ENCODE measurements at places on chromosomes 2 and 18. TPM values are rescaled to one million over a fixed set of nuclear protein-coding genes. Genes with fewer than 3 reads are reported as not detected.

The LOXHD1 gene
- total RNA-seq: 0.33 TPM

The KYNU gene
- total RNA-seq: not detected

The AGXT gene
- total RNA-seq: 1.0 TPM

The ALPG gene
- not detected for total RNA-seq

The CHRND gene
- total RNA-seq: not detected

The POTEJ gene
- 0.19 TPM for total RNA-seq

The POMC gene
- 6.5 TPM for total RNA-seq

The R3HDM1 gene
- total RNA-seq: 58.9 TPM

The SIX2 gene
- 4.0 TPM for total RNA-seq

The IL18R1 gene
- 0.13 TPM for total RNA-seq

The PLA2R1 gene
- total RNA-seq: 1.7 TPM

The INO80D gene
- total RNA-seq: 26.3 TPM

The ASB18 gene
- total RNA-seq: not detected

The UPP2 gene
- total RNA-seq: not detected

- DNase-seq: no peak
Measured at GRCh38 chr2:45168711-45169338, 159.6 kb upstream of the SIX2 start.

DNA sequence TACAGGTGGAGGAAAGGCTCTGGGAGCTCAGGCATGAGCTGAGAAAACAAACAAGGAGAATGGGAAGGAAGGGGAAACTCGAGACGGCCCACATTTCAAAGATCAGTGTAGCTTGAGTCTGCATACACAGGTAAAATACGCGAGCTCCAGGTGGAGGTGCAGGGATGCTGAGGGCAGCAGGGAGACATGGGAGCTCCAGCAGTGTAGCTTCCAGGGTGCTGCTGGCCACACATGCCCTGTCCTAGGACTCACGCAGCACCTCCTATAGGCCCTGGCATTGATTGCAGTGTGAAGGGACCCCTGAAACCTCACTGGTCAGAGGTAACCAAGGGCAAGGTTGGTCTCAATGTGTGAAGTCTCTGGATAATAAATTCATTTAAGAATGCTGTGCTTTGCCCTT is 362.8 kb upstream of the HS6ST1 start:
- no peak for DNase-seq

GRCh38 chr2:103959174-103960128 is 894.5 kb upstream of the POU3F3 start:
- DNase-seq: peak; percentile 36

- no peak for DNase-seq
Measured at GRCh38 chr2:241620419-241620769, 16.6 kb downstream of the THAP4 start.

DNA sequence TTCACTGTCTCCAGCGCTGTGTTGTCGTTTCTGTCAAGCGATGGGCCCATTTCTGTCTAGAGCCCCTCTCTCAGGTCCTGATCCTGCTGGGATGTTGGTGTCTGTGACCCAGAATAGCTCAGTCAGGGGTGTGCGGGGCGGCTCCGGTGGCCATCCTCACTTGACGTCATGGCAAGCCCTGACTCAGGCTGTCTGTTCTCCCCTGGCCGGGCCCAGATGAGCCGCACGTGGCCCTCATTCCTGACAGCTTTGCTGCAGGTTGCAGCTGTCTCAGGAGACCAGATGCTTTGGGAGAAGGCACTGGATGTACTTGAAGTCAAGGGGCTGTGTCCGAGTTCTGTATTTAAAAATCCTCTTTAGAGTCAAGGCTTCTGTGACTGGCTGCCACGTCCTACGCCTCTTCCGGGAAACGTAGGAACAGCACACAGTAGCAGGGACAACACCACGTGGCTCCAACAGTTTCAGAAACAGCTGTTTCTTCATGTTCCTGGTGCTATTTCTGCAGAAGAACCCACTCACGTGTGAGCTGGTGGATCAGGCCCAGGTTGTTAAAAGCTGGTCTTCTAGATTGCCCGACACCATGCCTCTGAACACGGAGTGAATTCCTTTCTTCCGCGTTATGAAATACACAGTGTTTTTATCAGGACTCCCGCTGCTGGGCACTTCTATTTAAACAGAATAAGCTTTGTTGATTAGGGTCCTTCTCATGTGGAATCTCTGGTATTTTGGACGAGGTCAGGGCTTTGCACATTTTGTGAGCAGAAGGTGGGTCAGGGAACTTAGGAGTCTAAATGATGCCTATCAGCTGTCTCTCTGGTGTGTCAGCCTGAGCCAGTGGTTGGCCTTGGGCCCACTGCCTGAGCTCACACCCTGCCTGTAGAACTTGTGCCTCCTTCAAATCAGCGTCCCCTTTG is 28.3 kb upstream of the NTSR2 start:
- DNase-seq: no peak

DNA sequence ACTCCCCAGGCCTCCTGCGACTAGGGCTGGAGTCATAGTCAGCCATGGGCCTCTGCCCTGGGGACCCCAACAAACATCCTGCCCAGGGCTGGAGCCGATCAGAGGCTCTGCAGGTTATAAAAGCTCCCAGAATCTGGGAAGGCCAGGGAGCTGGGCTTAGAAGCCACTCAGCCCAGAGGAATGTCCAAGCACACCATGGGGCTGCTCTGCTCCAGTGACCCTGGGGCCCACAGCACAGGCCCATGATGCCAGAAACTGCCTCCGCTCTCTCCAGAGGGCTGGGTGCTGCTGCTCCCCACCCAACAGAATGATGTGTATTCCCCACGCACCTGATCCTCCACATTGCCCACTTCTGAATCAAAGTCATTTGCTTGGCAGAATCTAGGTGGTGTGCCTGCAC is 88.5 kb downstream of the ARMC9 start:
- DNase-seq: no peak

GRCh38 chr2:64950226-64951160 is 38.7 kb upstream of the SLC1A4 start:
- no peak for DNase-seq

DNA sequence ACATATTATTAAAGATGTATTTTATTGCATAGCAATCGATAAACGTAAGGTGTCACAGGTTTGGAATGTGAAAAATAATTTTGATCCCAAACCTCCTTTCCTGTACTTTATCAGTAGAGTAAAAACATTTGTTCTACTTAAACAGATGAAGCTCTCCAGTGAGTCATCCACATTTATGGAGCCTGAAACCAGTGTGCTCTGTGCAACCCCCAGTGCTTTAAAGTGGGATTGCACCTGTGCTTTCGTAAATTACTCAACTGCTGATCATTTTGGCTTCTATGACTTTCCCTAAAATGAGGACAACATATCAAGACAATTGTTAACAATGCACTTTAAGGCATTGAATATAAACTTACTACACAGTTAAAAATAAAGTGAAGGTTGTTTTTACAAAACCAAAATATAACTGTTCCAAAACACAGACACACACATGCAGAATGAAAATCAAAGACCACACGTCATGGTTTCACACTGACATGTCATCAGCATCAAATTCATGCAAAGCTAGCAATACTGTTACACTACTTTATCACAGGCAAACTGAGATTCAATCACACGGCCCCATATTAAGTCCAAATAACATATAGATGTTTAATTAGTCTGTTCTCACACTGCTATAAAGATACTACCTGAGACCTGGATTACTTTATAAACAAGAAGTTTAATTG is 9.7 kb downstream of the TMEM18 start:
- no peak for DNase-seq

- DNase-seq: no peak
Measured at GRCh38 chr2:237665713-237666143, 38.3 kb downstream of the LRRFIP1 start.

DNA sequence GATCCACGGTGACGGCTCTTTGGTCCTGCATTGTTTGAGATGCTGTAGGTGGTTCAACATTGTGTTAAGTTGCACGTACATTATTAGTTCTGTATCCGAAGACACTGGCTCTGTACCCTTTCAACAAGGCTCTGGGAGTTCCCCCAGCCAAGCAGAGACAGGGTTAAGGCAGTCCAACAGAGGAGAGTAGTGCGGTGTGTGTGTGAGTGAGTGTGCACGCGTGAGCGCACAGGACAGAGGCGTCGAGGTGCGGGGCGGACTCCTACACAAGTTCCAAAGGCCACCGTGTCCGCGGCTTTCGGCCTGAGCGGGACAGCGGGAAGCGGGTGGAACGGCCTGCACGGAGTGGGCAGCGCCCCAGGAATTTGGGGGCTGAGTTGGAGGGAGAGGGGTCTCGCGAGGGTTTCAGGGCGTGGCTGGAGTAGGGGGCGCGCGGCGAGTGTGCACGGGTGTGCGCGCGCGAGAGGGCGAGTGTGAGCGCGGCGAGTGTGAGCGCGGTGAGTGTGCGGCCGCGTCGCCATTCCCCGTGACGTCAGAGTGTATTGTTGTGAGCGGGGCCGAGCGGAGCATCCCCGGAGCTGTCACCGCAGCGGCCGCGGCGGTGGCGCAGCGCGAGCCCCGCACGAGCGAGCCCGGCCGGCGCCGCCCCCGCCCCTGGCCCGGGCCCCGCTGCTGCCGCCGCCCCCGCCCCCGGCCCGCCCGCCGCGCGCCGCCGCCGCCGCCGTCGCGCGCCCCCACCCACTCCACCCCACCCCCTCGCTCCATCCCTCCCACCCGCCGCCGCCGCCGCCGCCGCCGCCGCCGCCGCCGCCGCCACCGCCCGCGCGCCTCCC is at the start of gene ASXL3:
Gene ASXL3, plus strand, starts transcription at position 535 of the 833 bp plus-strand sequence. CDS start 413 bp downstream, outside the sequence.
- peak; percentile 52 for DNase-seq

GRCh38 chr2:240433973-240434727 is 1.3 kb upstream of the GPC1 start:
- no peak for DNase-seq

DNA sequence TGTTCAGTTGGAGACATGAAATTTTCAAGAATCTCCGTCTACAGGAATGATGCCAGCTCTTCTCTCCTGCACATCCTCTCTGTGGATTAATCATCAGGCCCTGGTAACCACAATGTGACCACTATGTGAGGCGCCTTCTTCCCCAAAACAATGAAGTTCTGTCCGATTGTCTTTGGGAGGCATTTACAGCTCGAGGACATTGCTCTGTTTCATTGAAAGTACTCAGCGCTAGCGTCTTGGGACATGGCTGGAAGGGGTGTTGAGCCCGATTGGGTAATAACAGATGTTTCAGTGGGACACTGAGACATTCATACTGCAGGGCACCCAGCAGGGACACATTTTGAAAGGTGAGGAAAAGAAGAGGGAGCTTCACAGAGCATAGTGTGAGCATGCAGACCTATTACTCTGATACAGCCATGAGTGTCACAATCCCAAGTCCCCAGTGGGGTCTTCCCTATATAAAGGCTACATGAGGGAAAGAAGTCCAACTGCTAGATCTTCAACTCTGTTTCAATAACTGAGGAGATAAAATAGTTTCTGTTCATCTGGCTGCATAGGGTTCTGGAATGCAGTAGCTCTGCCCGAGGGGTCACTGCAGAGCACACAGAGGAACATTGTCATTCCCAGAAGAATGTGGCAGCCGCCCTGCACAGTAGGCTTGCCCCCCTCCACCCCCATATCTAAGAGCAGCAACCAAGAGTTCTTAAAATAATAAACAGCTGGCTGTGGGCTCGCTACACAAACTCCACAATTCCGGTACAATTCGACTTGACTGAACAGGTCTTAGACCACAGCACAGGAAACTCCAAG is 237.3 kb downstream of the OSR1 start:
- no peak for DNase-seq

DNA sequence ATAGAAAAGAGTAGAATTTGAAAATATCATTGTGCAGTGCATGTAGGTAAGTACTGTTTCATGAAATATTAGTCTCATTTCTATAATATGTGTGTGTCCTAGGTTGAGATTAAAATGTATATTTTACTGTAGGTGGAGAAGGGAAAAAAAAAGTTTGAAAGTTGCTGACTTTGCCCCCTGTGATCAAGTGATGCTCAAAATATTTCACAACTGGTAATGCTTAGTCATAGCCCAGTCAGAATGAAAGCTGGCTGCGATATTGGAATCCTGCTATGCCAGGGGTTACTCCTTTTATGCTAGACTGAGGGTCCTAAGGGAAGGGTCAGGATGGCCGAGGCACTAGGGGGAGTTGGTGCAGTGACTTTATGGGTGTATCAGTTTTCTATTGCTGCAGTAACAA is 19.5 kb upstream of the CFAP36 start:
- DNase-seq: no peak

- no peak for DNase-seq
Measured at GRCh38 chr2:66582987-66583880, 148.3 kb downstream of the MEIS1 start.

DNA sequence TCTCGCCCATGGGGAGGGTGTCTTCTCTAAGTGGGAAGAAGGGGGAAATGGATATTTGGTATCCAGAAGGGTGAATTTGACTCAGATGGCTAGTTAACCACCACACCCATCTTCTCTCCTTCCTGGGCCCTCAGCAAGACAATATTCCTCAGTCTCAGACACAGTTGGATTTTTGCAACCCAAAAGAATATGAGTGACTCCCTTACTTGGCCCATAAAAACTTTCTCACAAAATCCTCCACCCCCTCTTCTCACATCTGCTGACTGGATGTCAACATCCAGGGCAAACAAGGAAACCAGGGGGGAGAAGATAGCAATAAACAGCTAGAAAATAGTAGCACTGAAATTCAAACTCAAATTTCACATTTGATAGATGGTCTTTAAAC is 35.3 kb upstream of the GCC2 start:
- no peak for DNase-seq

- no peak for DNase-seq
Measured at GRCh38 chr2:9178904-9179571, 27.6 kb upstream of the ASAP2 start.

DNA sequence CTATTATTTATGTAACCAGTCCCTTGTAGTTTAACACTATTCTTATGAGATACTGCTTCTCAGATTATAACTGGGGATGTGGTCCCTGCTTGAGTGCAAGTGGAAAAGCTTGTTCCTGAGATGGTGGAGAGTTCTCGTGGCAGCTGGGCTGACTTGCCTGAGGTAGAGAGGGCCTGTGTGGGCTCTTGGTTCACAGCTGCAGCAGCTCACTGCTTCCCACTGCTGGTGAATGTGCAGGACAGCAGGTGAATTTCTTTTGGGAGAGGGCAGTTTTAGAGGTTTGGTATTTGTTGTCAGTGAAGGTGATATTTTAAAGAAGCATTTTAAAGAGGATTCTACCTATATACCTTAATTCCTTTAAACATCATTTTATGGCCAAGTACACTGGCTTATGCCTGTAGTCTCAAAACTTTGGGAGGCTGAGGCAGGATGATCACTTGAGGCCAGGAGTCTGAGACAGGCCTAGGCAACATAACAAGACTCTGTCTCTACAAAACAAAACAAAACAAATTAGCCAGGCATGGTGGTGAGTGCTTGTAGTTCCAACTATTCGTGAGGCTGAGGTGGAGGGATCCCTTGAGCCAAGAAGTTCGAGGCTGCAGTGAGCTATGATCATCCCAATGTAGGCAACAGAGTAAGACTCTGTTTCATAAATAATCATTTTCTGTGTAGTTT is 94.8 kb downstream of the MTA3 start:
- DNase-seq: peak; percentile 49

- no peak for DNase-seq
Measured at GRCh38 chr2:106963156-106963555, 77.2 kb upstream of the ST6GAL2 start.

DNA sequence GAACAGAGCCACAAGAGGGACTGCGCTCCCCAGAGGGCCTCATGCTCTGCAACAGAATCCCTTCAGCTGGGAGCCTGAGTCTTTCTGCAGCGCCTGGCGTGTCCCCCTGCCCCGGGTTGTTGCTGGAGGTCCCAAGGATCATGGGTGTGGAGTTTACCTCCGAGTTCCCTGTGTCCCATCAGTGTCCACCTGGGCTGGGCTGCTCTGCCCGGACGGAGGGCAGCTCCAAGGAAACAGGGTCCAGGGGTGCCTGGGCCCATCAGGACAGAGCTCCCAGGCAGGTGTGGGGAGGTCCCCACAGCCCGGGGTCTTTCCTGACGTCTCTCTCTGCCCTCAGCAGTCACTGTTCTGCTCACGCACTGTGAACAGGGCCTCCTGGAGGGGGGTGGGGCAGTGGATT is 63.5 kb downstream of the EMILIN2 start:
- no peak for DNase-seq

GRCh38 chr2:201930043-201930442 is 103.6 kb upstream of the FZD7 start:
- DNase-seq: no peak

Data from progenitor cell of endocrine pancreas (in vitro differentiated cells).